Stimulated activated CD4-positive, alpha-beta T cell treated with anti-CD3 and anti-CD28 coated beads, TNF-alpha, amount 100 ng/mL, for 4 hours (primary cell): ENCODE measurements at places on chromosomes 12 and 14.

DNA sequence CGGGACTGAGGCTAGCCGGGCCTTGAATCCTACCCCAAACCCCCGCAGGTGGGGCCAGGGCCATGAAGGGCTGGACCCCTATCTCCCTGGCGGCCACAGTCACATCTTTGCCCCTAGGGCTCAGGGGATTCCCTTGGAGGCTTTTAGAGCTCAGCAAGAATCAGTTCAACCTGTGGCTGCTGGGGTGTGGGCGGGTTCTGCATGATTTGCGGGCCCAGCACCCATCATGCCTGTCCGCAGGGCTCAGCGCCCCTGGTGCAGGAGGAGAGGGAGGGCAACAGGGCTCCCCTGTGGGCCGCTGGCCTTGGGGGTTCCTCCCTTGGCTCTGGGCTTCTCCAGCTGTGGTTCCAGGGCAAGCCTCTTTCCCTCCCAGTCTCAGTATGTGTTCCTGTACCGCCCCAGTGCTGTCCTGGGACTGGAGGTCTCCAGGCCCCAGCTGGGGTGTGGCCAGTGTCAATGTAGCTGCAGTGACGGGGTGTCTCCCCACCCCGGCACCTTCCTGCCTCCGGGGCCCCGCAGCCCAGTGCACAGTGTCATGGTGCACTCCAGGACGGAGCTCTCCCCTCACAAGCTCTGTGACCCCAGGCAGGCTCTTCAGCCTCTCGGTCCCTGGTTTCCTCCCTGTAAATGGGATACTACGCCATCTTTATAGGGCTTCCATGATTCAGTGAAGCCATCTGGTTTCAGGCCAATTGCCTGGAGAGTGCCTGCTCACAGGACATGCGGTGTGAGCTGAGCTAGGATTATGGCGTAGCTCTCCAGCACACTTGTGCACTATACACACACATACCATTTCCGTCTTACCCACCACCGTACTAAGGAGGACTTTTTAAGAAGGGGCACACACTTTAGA is 9.9 kb upstream of the LBHD2 start:
- no peak for DNase-seq

- DNase-seq = no peak
Measured at GRCh38 chr12:115815924-115816323, 461.6 kb downstream of the MED13L start.

- no peak for DNase-seq
Measured at GRCh38 chr12:3336606-3337311, 154.2 kb upstream of the PRMT8 start.

DNA sequence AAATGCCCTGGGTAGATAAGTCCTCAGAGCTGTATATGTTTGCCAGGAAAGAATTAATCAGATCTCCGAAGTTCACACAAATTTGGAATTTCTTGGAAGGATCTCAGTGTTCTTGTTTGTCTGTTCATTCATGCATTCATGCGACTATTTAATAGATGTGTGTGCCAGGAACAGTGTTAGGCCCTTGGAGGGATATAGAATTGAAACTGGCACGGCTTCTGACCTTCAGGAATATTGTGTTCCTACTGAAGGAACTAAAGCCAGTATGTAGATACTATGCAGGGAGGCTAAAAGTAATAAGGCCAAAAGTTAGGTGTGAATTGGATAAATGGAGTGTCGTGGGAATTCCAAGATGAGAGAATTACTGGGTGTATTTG is 166.0 kb upstream of the NOS1 start:
- no peak for DNase-seq

GRCh38 chr12:123134271-123134671 is 16.6 kb downstream of the PITPNM2 start:
- DNase-seq = no peak

- DNase-seq = no peak
Measured at GRCh38 chr12:93174048-93174447, 203.7 kb upstream of the NUDT4 start.

DNA sequence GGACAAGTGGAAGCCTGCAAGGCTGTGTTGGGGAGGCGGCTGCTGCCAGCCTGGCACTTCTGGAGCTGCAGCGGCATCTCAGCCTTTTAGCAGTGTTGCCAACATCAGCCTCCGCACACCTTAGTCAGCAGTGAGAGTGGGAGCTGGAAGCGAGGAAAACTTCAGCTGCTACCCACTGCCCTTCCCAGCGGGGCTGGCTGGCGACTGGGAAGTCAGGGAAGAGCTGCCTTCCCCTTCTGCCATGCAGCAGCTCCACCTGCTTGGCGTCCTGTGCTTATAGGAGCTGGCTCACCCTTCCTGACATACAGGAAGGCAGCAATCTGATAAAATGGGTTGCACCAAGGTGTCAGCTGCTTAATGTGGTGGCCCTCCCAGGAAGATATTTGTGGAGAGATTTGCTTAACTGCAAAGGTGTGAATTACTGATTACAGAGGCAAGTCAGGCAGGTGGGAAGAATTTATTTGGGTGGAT is 15.4 kb upstream of the PLEKHG3 start:
- DNase-seq = no peak
